ENCODE measurements at places on chromosomes 1 and 21. TPM values are rescaled to one million over a fixed set of nuclear protein-coding genes. Genes with fewer than 3 reads are reported as not detected.
A peak's percentile ranks its signal among the peaks of the same experiment; 100 is the strongest.

DNA sequence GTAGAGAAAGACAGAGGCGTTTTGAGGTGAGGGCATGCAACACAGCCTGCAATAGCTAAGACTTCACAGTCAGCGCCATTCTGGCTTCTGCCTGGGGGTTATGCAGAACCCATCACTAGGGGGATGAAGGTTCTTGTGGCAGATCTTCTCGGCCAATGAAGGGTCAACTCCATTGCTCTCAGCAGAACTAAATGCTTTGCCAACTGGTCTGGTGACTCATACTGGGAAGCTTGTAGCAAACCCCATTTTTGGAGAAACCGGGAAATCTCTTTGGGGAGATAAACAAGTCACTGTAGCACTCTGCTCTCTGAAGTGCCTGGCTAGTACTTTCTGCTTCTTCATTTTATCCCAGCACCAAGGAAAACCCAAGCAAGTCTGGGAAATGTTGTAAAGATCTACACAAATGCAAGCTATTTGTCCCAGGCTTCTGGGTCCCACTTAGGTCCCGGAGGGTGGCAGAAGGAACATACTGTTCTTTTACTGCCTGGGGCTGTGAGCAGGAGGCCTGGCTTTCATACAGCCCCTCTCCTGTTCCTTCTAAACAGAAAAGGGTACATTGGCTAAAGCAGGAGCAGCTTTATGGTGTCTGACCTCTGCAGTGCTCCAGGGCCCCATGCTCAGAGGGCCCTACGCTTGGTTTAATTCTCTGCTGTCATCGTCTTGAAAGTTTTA is 28.8 kb downstream of the SHISA4 start:
- no peak for DNase-seq
- H3K4me3 ChIP-seq, result no peak overlapping the region
- no peaks in the 10 kb centered on the region for H3K4me1 ChIP-seq

The PRAMEF20 gene
- total RNA-seq, result not detected

- no peaks in the 10 kb centered on the region for H3K4me1 ChIP-seq
- no peak overlapping the region for H3K4me3 ChIP-seq
- H3K27me3 ChIP-seq, result no peaks in the 10 kb centered on the region
- DNase-seq, result no peak
- no peaks in the 10 kb centered on the region for H3K36me3 ChIP-seq
Measured at GRCh38 chr1:44568128-44568900, 106.0 kb downstream of the TMEM53 start.

The FBXO2 gene
- total RNA-seq, result 16.9 TPM

DNA sequence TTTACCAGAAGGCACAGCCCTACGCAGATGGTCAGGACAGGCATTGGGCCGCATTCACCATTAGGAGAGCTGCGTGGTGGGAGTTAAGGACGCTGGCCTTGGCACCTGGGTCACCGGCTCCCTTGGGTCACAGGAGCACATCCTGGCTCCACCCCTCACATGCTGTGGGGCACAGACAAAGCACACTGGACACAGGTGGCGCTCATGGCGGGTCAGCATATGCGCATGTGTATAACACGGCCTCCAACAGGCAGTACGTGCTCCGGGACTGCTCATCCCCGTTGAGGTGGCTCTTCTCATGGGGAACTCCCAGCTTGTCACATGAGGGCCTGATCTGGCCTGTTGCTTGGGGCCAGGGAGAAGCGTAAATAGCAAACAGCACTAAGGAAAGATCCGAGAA is 25.0 kb downstream of the PGBD5 start:
- H3K4me1 ChIP-seq, result no peaks in the 10 kb centered on the region
- H3K27me3 ChIP-seq, result no peaks in the 10 kb centered on the region
- H3K4me3 ChIP-seq, result no peak overlapping the region
- no peaks in the 10 kb centered on the region for H3K36me3 ChIP-seq
- DNase-seq, result no peak

DNA sequence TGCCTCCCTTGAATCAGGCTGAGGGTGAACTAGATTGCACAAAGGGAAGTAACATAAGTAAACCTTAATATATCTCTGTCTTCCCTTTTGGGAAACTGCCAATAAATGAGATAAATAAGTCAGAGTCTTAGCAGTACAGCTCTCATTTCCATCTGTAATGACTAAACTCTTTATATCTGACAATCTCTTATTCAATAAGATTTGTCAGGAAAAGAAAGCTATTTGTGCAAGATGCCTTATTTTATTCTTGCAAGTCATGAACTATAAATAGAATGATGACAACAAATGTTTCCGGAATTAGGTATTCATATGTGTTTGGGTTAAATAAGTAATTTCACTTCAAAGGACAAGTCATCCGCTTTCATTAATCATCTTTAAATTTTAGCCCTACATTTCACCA is 229.2 kb downstream of the PTGER3 start:
- H3K4me1 ChIP-seq, result no peaks in the 10 kb centered on the region
- no peak for DNase-seq
- H3K27me3 ChIP-seq, result no peaks in the 10 kb centered on the region
- H3K4me3 ChIP-seq, result no peak overlapping the region

DNA sequence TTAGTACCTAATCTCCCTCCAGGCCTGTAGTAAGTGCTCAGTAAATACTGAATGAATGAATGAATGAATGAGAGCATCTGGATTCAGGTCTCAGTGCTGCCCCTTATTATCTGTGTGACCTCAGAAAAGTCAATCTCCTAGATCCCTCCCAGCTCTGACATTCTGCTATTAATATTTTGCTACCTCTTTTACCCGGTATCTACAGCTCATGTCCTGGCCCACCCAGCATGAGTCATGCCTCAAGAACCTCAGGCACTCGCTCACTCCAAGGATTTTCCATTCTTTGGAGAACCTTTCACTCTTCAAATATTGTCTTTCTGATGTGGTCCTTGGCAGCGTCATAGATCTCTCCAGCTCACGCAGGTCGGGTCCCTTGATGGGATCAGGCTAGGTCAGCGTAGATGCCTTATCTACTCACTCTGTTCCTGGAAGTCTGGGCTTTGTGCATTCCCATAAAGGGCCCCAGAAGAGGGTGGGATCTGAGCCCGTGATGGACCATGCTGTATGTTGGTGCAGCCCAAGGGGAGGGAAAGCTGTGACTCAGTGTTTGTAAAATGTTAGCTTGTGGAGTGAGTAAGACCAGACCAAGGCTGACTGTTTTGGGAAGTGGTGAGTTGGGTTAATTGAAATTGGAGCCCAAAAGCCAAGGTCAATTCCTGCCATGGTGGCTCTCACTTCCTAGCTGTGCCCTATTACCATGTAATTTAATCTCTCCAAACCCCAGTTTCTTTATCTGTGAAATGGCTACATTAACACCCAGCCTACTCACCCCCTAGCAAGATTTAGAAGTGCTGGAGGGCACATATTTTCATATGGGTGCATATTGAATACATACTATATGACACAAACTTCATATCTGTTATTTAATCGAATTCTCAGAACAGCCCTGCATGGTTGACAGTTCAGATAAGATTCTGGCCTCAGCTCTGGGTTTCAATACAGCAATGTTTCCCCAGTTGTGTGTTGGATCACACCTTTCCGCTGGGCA is 214.1 kb upstream of the USP24 start:
- H3K27me3 ChIP-seq, result no peaks in the 10 kb centered on the region
- no peaks in the 10 kb centered on the region for H3K4me1 ChIP-seq
- no peaks in the 10 kb centered on the region for H3K36me3 ChIP-seq
- no peak for DNase-seq
- no peak overlapping the region for H3K27ac ChIP-seq

- no peak overlapping the region for H3K27ac ChIP-seq
- no peak overlapping the region for H3K4me3 ChIP-seq
- no peak for DNase-seq
- H3K36me3 ChIP-seq, result no peaks in the 10 kb centered on the region
Measured at GRCh38 chr1:161357073-161357472, 10.6 kb downstream of the CFAP126 start.

- H3K4me3 ChIP-seq, result no peak overlapping the region
- no peak for DNase-seq
- H3K27ac ChIP-seq, result no peak overlapping the region
Measured at GRCh38 chr1:172380441-172381244, 39.8 kb upstream of the C1orf105 start.

The KCNJ15 gene
- 5.6 TPM for total RNA-seq

DNA sequence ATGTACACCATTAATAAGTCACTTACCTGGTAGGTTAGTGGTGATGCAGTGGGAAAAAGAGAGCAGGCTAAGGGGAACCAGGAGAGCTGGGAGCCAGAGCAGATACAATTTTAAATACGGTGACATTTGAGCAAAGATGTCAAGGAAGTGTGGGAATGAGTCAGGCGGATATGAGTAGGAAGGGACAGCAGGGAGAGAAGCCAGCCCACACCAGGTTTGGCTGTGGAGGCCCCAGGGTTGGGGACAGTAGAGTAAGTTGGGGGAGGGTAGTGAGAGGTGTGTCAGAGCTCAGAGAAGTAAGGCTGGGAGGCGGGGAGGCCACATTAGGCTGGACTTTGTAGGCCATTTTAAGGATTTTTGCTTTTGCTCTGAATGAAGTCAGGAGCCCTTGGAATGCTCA is 482.0 kb downstream of the DISC1 start:
- no peaks in the 10 kb centered on the region for H3K36me3 ChIP-seq
- no peaks in the 10 kb centered on the region for H3K27me3 ChIP-seq
- no peak overlapping the region for H3K27ac ChIP-seq
- DNase-seq, result no peak

The ZBTB8B gene
- 0.18 TPM for total RNA-seq

GRCh38 chr1:109819906-109820305 is 56.2 kb upstream of the EPS8L3 start:
- no peak for DNase-seq
- H3K36me3 ChIP-seq, result no peaks in the 10 kb centered on the region
- no peak overlapping the region for H3K27ac ChIP-seq
- H3K4me1 ChIP-seq, result no peaks in the 10 kb centered on the region
- no peaks in the 10 kb centered on the region for H3K27me3 ChIP-seq

DNA sequence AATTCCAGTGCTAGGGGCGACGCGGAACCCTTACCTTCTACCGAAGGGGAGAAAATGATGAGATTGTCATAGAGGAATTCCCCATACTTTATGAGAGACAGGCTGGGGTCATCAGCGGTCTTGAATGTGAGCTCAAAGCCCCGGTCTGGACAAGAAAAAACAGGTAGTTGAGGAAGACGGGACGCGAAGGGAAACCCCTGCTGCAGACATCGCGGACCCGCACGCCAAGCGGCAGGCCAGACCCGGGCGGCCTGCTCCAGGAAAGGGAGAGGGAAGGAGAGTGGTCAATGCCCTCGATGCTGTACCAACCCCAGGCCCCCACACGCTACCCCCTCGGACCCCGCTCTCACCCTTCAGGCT is 342 bp downstream of the DDOST start:
- H3K4me1 ChIP-seq, result no peaks in the 10 kb centered on the region
- H3K27ac ChIP-seq, result peak overlapping the region; percentile 24
- no peaks in the 10 kb centered on the region for H3K27me3 ChIP-seq
- H3K36me3 ChIP-seq, result no peaks in the 10 kb centered on the region
- peak overlapping the region; percentile 85 for H3K4me3 ChIP-seq

The NLRP3 gene
- total RNA-seq, result 1.1 TPM

The ZNF695 gene
- 0.74 TPM for total RNA-seq

GRCh38 chr1:174051956-174052355 is 29.8 kb upstream of the RC3H1 start:
- H3K27me3 ChIP-seq, result no peaks in the 10 kb centered on the region
- H3K4me3 ChIP-seq, result no peak overlapping the region
- no peak for DNase-seq
- no peaks in the 10 kb centered on the region for H3K36me3 ChIP-seq

- H3K4me3 ChIP-seq, result no peak overlapping the region
- DNase-seq, result no peak
- H3K27ac ChIP-seq, result no peak overlapping the region
- H3K36me3 ChIP-seq, result no peaks in the 10 kb centered on the region
Measured at GRCh38 chr1:223847781-223848345, 2.1 kb upstream of the TP53BP2 start.

- no peaks in the 10 kb centered on the region for H3K4me1 ChIP-seq
- no peak overlapping the region for H3K4me3 ChIP-seq
- no peak for DNase-seq
Measured at GRCh38 chr1:53687901-53688300, 51.1 kb downstream of the GLIS1 start.

DNA sequence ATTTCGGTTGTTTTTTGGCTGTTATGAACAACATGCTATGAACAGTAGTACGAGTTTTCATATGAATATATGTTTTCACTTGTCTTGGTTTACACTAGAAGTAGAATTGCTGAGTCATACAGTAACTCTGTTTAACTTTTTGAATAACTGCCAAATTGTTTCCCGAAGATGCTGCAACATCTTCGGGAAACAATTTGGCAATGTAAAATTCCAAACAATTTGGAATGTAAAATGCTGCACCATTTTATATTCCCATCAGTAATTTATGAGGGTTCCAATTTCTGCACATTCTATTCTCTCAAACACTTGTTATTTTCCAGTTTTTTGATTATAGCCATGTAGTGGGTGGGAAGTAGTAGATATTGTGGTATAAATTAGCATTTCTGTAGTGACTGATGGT is 11.6 kb downstream of the PCBP3 start:
- no peak overlapping the region for H3K27ac ChIP-seq
- H3K27me3 ChIP-seq, result no peaks in the 10 kb centered on the region
- H3K4me1 ChIP-seq, result no peaks in the 10 kb centered on the region
- H3K4me3 ChIP-seq, result no peak overlapping the region
- DNase-seq, result no peak

- H3K4me1 ChIP-seq, result no peaks in the 10 kb centered on the region
- H3K36me3 ChIP-seq, result no peaks in the 10 kb centered on the region
- H3K4me3 ChIP-seq, result no peak overlapping the region
- no peak overlapping the region for H3K27ac ChIP-seq
- no peaks in the 10 kb centered on the region for H3K27me3 ChIP-seq
Measured at GRCh38 chr1:233599542-233600073, 14.3 kb upstream of the KCNK1 start.

GRCh38 chr1:229434641-229435051 is 752 bp upstream of the ACTA1 start:
- H3K36me3 ChIP-seq, result no peaks in the 10 kb centered on the region
- H3K27ac ChIP-seq, result no peak overlapping the region
- peaks cover 12% of the 10 kb centered on the region for H3K4me1 ChIP-seq
- DNase-seq, result no peak
- peaks cover 39% of the 10 kb centered on the region for H3K27me3 ChIP-seq

DNA sequence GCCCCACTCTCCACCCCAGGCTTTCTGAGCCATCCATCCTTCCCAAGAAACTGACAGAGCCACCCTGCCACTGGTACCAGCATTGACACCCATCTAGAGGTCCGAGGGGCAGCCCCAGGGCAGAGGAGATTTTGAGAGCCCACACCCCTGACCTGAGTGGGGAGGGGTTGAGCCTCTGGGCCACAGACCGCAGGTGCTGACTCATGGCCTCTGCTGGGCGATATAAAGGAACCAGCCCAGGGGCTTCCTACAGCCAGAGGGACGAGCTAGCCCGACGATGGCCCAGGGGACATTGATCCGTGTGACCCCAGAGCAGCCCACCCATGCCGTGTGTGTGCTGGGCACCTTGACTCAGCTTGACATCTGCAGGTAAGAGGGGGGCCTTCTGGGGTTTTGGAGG is at the start of gene PADI4:
PADI4 (plus strand) TSS at position 252 of the 400 bp plus-strand sequence; CDS start at position 278, 26 bp downstream.
- no peak for DNase-seq
- no peaks in the 10 kb centered on the region for H3K27me3 ChIP-seq
- no peaks in the 10 kb centered on the region for H3K4me1 ChIP-seq
- H3K4me3 ChIP-seq, result no peak within 1 kb of the TSS
- no peak within 1 kb of the TSS for H3K27ac ChIP-seq

GRCh38 chr21:16811011-16811410 is 701.8 kb upstream of the CXADR start:
- no peak for DNase-seq
- no peak overlapping the region for H3K4me3 ChIP-seq
- no peaks in the 10 kb centered on the region for H3K4me1 ChIP-seq
- H3K36me3 ChIP-seq, result no peaks in the 10 kb centered on the region
- H3K27ac ChIP-seq, result no peak overlapping the region

GRCh38 chr21:17929510-17929909 is 110.4 kb upstream of the C21orf91 start:
- no peak overlapping the region for H3K27ac ChIP-seq
- no peaks in the 10 kb centered on the region for H3K4me1 ChIP-seq
- H3K4me3 ChIP-seq, result no peak overlapping the region

GRCh38 chr1:19262047-19262446 is 10.4 kb downstream of the MRTO4 start:
- no peaks in the 10 kb centered on the region for H3K27me3 ChIP-seq
- no peak overlapping the region for H3K4me3 ChIP-seq
- H3K4me1 ChIP-seq, result no peaks in the 10 kb centered on the region
- H3K36me3 ChIP-seq, result peaks cover 5% of the 10 kb centered on the region
